ENCODE measurements at places on chromosomes 13 and 19. TPM values are rescaled to one million over a fixed set of nuclear protein-coding genes. Genes with fewer than 3 reads are reported as not detected.

The SIGLECL1 gene
- not detected for total RNA-seq

The ANKRD24 gene
- total RNA-seq = 0.39 TPM

DNA sequence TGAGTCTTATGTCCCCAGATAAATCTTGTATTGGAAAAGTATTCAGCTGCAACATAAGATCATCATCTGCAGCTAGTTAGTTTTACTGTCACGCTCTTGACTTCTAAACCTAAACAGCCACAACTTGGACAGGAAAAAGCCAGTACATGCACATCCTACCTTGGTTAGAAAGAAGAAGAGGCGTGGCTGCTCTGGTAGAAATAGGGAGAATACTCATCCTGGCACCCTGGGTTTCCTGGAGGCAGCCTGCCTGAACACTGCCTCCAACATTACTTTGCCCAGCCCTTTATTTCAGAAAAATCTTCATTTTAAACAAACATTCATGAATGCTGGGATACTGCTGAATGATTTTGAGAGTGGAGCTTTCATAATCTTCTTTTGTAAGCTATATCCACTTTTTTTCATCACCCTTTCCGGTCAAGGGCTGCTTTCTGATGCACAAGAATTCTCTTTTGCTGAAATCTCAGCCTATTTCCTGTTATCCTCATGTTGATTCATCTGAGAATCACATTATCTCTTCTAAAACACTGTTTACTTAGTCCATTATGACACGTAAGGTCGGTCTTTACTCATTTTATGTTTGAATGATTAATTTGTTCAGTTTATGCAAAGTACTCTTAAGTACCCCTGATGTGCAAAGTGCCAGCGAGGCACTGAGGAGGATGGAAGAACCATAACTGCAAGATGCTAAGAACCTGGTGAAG lies 55.2 kb downstream of the STARD13 start:
- DNase-seq = no peak

DNA sequence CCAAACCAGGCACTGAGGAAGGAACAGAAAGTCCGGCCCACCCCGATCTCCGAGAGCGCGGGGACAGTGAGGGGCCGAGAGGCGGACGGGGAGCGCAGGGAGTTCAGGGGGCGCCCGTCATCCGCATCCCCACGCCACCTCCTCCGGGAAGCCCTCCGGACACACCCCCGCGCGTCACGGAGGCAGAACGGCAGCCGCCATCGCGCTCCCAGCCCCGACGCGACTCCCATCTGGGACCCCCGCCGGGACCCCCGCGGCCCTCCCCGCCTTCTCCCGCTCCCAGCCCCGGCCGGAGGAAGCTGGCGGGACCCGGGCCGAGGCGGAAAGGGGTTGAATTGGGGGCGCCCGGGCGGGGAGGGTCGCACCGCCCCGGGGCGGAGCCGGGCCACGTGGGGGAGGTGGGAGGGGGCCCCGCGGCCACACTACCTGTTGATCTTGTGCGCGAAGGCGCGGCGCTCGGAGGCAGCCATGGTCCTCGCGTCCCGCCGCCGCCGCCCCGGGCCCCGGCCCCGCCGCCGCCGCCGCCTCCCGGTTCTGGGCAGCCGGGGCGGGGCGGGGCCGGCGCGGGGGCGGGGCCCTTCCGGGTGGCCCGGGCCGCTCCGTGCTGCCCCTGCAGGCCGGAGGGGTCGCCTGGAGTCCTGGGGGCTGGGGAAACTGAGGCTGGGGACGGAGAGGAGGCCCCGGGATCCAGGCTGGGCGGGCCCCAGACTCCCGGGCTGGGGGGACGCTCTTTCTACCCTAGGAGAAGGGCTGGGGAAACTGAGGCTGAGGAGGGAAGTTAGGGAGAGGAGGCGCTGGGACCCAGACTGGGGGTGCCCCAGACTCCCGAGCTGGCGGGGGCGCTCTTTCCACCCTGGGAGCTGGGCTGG lies at the start of gene DOCK6:
TSS of gene DOCK6 (minus strand) at position 554 of the 869 bp plus-strand sequence. CDS start at position 470, 84 bp downstream.
- no peak for DNase-seq

GRCh38 chr13:104632736-104633135 lies 1566.5 kb upstream of the SLC10A2 start:
- DNase-seq = no peak

The SLITRK6 gene
- 0.82 TPM for total RNA-seq

DNA sequence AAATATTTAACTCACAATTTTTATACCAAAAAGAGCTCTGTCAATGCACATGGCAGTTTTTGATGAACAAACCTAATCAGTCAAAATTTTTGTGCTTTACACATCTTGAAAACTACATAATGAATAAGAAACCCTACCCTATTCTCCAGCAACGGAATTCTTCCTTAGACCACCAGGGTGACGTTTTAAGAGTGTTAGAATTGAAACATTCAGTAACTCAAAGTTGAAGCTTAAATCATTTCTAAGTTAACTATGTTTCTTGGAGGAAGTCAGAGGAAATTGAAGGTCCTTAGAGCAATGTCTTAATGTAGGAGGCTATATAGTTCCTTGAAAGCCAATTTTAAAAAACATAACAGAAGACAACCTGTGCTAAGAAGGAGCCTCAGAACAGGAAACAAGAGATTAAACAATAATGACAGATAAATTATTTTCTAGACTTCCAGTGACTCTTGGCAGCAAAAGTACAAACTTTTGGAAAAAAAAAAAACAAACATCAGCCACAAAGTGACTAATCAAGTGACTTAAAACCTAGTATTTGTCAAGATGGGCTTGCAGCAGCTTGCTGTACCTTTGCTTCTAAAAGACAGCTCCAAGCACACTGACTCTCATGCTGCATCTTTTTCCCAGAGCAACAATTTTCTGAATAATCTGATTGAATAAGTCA lies 6.2 kb downstream of the SPRY2 start:
- no peak for DNase-seq

DNA sequence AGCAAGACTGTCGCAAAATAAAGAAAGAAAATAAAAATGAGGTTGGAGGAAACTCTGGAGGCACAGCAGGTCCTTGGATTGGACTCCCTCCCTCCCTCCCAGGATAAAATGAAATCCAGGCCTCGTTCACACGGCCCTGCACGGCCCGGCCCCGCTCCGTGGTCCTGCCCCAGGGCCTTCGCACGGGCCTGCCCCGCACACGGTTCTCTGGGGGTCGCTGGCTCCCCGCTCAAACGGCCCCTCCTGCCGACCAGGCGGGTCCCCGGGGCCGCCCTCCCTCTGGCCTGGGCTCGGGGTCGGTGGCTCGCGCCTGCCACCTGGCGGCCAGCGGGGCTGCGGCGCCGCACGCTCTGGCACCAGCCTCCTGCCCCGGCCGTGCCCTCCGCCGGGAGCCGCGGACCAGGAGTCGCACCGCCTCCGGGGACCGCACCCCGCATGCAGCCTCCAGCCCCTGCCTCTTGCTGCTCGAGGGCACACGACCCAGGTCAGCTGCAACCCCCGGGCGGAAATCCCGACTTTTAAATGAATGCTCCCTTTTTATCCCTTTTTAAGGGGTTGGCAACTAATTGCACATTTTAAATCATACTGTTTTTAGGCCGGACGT lies 1.5 kb upstream of the WDR18 start:
- peak; percentile 64 for DNase-seq

DNA sequence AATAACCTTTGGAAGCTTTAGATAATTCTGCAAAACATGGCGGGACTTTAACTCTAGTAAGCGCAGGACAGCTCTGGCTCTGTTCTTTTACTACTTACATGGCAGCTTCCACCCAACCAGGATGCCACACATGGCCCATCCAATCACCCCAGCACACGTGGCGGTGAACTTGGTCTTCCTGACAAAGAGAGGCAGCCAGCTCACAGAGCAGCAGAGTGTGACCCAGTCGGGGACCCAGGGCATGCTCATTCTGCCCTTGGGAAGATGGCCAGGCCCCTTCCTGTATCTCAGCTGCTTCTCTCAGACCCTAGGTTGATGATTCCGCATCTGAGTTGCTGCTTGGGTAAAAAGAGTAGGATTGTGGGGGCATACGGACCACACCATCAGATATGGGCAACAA lies 172.1 kb downstream of the USP12 start:
- DNase-seq = no peak

- DNase-seq = peak; percentile 74
Observed at GRCh38 chr19:51123381-51123800, 1.3 kb upstream of the SIGLEC9 start.

- no peak for DNase-seq
Observed at GRCh38 chr13:98188544-98189166, 11.6 kb upstream of the RNF113B start.

GRCh38 chr19:15331419-15332310 lies 674 bp downstream of the BRD4 start:
- DNase-seq = no peak

DNA sequence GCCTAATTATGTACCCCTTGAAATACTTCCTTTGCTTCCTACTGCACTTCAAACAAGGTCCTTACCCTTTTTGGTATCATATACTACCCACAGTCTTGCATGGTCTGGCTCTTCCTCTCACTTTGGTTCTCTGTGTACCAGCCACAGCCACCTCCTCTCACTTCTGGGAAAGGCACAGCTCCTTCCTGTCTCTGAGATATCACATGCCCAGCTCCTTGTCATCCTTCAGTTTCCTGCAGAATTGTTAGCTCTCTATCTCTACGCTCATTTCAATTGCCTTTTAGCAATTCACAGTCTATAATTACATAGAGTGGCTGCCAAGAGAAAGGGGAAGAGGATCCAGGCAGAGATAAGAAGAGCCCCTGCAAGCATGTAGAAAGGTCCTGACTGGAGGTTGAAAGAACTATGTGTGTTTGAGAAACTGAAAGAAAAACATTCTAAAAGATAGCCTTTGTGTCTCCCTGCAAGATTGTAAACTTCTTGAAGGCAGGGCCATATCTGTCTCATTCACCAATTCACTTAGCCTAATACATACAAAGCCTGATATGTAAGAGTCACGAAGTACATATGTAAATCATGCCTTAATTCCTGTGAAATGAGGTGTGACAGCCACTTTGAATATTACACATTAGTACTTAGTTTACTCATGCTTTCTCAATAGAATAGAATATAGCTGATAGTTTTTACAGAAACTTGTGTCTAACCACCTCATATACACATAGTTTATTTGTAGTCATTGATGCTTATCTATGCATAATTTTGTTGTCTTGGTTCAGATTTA lies 933.1 kb downstream of the DIAPH3 start:
- no peak for DNase-seq

DNA sequence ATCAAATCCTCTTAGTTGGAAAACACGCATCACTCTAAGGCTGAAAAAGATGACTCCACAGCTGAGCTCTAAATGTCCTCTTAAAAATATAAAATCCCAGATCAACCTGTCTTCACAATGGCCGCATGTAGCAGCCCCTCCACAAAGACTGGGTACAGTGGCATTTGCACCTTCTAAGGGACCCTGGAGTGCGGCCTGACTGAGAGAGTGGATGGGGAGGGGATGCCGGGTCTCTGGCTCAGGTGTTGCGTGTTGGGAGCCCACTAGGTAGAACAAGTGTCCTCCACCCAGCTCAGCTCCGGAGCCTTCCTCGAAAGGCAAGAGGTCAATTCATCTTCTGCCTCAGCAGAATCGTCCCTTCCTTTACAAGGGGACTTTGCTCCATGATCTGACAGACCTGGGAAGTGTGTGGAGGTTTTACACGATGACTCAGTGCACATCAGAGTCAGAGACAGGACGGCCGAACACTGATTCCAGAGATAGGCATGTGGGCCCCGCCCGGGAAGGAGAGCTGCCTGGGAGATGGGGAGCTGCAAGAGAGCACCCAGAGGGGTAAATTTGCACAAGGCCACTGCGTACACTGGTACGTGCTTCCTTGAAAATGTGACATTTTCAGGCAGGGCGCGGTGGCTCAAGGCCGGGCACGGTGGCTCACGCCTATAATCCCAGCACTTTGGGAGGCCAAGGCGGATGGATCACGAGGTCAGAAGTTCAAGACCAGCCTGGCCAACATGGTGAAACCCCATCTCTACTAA lies 23.5 kb upstream of the SLC15A1 start:
- no peak for DNase-seq

DNA sequence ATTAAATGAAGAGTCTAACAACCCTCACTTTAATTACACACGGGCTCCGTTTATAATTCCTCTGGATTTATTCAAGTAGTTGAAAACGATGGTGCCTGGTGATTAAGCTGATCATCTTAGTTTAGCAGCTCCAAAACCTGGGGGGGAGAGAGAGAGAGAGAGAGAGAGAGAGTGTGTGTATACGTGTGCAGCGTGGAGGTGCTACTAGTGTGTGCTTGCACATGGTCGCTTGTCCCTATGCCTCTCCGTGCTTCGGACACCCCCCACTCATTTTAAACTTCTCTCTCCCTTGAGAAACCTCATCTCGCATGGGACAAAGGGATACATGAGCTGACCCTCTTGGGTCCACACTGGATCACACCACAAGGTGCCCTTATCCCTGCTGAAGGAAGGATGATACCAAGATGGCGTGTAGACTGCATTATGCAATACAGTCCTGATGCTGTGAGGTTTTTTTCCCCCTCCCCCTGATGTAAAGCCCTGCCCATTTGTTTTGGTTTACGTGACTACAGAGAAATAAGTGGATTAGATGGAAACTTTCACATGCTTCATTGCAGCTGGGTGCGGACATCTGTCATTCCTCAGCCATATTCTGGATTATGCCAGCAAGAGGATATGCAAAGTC lies 320.8 kb downstream of the ZNF536 start:
- no peak for DNase-seq

GRCh38 chr19:32336259-32337083 lies 8.9 kb upstream of the ZNF507 start:
- no peak for DNase-seq

The ERICH6B gene
- not detected for total RNA-seq

GRCh38 chr13:35629026-35629425 lies 152.5 kb upstream of the MAB21L1 start:
- no peak for DNase-seq

GRCh38 chr13:64274481-64275217 lies 2859.0 kb upstream of the PCDH20 start:
- DNase-seq = no peak

The KASH5 gene
- not detected for total RNA-seq

GRCh38 chr19:16073481-16073880 lies 2.8 kb upstream of the TPM4 start:
- DNase-seq = no peak

The KCNJ14 gene
- total RNA-seq = 0.31 TPM

GRCh38 chr19:2627319-2627829 lies 75.1 kb downstream of the GNG7 start:
- DNase-seq = peak; percentile 97

The PABPC3 gene
- not detected for total RNA-seq

The ZNF91 gene
- 101 TPM for total RNA-seq

The ZNF431 gene
- 2.3 TPM for total RNA-seq

The CYP4F12 gene
- total RNA-seq = 4.3 TPM

DNA sequence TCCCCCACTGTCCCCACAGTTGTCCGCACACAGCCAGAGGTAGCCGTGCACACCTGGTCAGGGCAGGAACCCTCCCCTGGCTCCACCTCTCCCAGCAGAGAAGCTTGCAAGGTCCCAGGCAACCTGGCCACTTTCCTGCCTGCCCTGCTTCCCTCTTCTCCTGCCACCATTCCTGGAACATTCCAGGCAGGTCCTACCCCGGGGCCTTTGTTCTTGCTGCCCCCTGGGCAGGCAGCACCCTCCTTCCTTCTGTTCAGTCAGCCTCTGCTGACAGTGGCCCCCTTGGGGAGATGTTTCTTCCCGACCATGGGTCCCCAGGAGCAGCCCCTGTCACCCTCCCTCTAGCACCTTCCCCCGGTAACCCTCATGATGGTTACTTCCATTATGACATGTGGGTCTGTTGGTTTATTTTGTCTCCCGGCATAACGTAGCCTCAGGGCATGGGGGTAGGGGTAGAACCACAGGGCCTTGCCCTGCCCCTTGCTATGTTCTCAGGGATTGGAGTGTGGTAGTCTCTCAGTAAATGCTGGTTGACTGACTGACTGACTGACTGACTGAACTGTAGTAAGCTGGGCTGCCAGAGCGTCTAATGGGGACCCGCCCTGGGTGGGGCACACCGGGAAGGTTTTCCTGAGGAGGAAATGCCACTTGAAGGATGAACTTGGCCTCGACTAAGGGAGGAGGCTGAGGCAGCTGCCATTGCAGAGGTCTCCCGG lies 10.8 kb downstream of the PAK4 start:
- DNase-seq = no peak

The KCNN4 gene
- 2.0 TPM for total RNA-seq

Measured in right atrium auricular region (tissue), 2 donors.